ENCODE measurements at places on chromosomes 11 and 22. TPM values are rescaled to one million over a fixed set of nuclear protein-coding genes. Genes with fewer than 3 reads are reported as not detected.

The RAC2 gene
- total RNA-seq = 3.8 TPM

The CHID1 gene
- 83.5 TPM for total RNA-seq

DNA sequence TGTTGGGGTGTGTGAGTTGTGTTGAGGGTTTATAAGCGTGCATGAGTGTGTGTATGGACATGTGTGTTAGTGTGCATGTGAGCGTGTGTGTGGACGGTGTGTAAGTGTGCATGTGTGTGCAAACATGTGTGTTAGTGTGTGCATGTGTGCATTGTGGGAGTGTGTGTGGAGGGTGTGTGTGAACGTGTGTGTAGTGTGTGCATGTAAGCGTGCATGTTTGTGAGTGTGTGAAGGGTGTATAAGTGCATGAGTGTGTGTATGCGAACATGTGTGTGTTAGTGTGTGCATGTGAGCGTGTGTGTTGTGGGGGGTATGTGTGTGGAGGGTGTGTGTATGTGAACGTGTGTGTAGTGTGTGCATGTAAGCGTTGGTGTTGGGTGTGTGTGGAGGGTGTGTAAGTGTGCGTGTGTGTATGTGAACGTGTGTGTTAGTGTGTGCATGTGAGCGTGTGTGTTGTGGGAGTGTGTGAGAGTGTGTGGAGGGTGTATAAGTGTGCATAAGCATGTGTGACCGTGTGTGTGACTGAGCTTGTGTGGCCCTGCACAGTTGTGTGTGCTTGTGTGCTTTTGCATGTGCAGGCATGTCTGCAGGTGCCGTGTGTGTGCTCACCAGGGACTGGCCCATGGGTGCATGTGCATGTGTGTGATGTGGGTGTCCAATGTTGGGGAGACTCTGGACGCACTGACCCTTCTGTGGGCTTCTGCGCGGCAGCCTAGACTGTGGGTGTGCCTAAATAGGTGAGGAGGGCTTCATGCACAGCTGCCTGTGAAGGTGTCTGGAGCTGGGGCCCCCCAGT lies 866.2 kb downstream of the TBC1D22A start:
- H3K27me3 ChIP-seq = no peaks in the 10 kb centered on the region
- no peak for DNase-seq
- no peaks in the 10 kb centered on the region for H3K36me3 ChIP-seq

- DNase-seq = no peak
- no peaks in the 10 kb centered on the region for H3K27me3 ChIP-seq
- no peak overlapping the region for H3K4me3 ChIP-seq
- no peak overlapping the region for H3K27ac ChIP-seq
- H3K36me3 ChIP-seq = no peaks in the 10 kb centered on the region
Measured at GRCh38 chr22:24186352-24186740, 5.1 kb downstream of the SUSD2 start.

GRCh38 chr11:75802021-75802912 lies 12.7 kb upstream of the UVRAG start:
- DNase-seq = no peak
- H3K36me3 ChIP-seq = no peaks in the 10 kb centered on the region
- no peaks in the 10 kb centered on the region for H3K4me1 ChIP-seq
- H3K27me3 ChIP-seq = no peaks in the 10 kb centered on the region
- no peak overlapping the region for H3K4me3 ChIP-seq

- peak overlapping the region; percentile 44 for H3K27ac ChIP-seq
- DNase-seq = no peak
- no peaks in the 10 kb centered on the region for H3K27me3 ChIP-seq
- H3K4me3 ChIP-seq = no peak overlapping the region
- H3K4me1 ChIP-seq = no peaks in the 10 kb centered on the region
Measured at GRCh38 chr11:70732023-70732880, 333.9 kb downstream of the CTTN start.

DNA sequence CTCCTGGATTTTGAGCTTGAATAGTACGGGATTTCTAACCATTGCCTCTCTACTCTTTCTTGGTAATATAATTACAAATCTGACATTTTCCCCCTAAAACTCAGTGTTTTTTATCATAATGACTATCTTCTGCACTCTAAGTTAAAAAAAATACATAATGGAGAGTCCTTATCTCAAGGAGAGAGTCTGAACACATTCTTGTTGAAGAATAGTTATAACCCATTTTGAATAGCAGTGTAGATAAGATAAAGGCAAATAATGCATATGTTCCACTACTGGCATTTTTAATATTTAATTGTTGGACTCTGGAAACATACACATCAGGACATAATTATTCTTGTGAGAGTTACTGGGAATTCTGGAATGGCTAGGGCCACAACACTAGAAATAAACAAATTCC lies 456.5 kb upstream of the ANO5 start:
- peaks cover 5% of the 10 kb centered on the region for H3K4me1 ChIP-seq
- H3K36me3 ChIP-seq = no peaks in the 10 kb centered on the region
- no peak overlapping the region for H3K4me3 ChIP-seq
- no peak for DNase-seq
- H3K27ac ChIP-seq = no peak overlapping the region
- no peaks in the 10 kb centered on the region for H3K27me3 ChIP-seq
